ENCODE measurements at places on chromosomes 12 and 14.

- no peak for DNase-seq
These were observed 68.1 kb downstream of the ETV6 start for GRCh38 chr12:11717519-11717961.

DNA sequence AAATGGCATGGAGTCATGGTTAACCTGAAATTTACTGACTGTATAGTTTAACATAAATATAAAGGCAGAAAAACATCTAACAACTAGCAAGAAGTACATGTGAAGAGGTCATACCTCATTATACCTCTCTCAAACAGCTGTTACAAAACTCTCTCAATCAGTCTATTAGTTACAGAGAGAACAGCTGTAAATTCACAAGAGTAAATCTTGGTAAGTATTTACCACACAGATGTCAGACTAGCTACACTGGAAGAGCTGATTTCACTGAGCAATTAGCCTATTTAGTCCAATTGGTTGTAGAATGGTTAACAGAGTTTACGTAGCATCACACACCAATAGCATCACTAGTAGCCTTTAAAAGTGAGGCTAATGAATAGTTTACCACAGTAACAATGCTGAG is 463.4 kb upstream of the USP15 start:
- DNase-seq: no peak

- no peak for DNase-seq
These were observed 92.3 kb downstream of the ERC1 start for GRCh38 chr12:1083151-1083888.

DNA sequence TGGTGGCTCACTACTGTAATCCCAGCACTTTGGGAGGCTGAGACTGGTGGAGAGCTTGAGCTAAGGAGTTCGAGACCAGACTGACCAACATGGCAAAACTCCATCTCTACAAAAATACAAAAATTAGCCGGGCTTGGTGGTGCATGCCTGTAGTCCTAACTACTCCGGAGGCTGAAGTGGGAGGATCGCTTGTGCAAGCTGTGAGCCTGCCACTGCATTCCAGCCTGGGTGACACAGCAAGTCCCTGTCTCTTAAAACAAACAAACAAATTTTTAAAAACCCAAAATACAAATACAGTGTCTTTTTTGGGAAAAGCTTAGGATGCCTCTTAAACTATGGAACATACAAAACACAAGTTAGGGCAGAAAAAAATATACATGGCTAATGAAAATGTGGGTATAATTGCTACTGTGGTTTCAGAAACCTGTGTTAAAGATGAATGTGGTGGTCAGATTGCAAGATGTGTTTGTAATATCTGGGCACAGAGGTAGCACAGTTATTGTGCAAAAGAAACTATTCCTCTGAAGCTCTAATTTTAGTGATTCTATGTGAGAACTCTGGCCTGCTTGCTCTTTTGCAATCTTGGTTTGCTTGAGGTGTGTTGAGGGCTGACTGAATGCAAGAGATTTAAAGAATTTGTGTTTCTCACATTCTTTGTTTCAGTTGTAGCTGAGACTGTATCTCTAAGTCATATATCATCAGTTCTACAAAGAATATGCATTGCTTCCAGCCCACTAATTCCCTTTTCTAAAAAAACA is 3.9 kb upstream of the HSPA2 start:
- no peak for DNase-seq

- DNase-seq: no peak
These were observed 496.5 kb downstream of the VRK1 start for GRCh38 chr14:97293659-97294058.

GRCh38 chr12:4434301-4434700 is 11.3 kb downstream of the FGF6 start:
- no peak for DNase-seq

Data from GM19239 (cell line).